ENCODE measurements at places on chromosomes 2 and 18.

GRCh38 chr18:63511285-63511684 lies 30.9 kb upstream of the SERPINB12 start:
- no peak for DNase-seq

DNA sequence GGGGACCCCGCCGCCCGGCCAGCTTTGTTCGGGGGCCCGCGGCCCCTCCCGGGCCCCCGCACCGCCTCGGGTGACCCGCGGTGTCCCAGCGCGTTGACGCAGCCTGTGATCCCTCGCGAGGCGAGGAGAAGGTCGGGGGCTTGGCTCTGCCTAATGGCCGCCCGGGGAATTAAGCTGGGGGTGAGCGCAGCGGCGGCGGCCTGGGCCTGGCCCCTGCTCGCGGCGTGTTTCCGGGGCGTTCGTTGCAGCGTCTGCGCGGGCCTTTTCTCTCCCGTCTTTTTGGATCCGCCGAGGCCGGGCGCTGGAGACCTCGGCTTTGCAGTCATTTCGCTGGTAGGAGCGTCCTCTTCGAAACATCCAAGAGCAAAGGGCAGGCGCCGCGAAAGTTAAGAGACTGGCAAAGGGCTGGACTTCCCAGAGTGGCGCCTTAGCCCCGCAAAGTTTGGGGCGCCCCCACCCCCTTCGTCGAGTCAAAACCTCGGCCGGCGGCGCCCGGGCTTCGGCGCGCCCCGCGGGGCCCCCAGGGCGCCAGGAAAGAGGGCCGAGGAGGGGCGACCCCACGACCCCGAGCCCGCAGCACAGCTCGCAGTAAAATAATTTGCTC lies 1.3 kb downstream of the SALL3 start:
- no peak for DNase-seq

GRCh38 chr18:46073474-46074331 lies 1.6 kb upstream of the PSTPIP2 start:
- DNase-seq: no peak

- DNase-seq: no peak
Measured at GRCh38 chr2:341017-341542, 53.2 kb upstream of the ALKAL2 start.

GRCh38 chr2:45554073-45554741 lies 56.9 kb downstream of the SRBD1 start:
- no peak for DNase-seq

GRCh38 chr2:189157456-189157855 lies 22.1 kb downstream of the COL5A2 start:
- no peak for DNase-seq

DNA sequence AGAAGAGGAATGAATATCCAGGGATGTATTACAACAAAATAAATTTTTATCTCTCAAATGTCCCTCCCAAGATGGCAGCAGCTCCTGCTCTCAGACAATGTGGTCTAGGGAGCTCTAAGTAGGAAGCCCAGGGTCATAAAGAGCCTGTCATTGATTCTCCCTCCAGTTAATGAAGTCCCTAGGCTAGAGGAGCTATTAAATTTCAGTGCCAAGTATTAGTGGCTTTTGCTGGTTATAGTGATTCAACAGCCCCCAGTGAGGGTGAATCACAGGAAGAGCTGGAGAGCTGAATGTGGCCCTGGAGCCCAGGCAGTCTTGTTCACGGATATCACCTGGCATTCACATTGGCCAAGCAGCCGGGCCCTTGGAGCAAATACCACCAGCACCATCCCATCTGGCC lies 109.8 kb upstream of the YPEL5 start:
- DNase-seq: no peak

- DNase-seq: no peak
Measured at GRCh38 chr2:134120406-134120732, 133.5 kb upstream of the MGAT5 start.

GRCh38 chr18:77099485-77100370 lies 32.9 kb downstream of the MBP start:
- no peak for DNase-seq
